Glutamatergic neuron (in vitro differentiated cells): ENCODE measurements at places on chromosomes 2 and 18. TPM values are rescaled to one million over a fixed set of nuclear protein-coding genes. Genes with fewer than 3 reads are reported as not detected.

- no peaks in the 10 kb centered on the region for H3K4me1 ChIP-seq
- H3K27ac ChIP-seq, result no peak overlapping the region
- no peak overlapping the region for H3K4me3 ChIP-seq
- no peaks in the 10 kb centered on the region for H3K36me3 ChIP-seq
These were observed 242.8 kb upstream of the RBMS1 start for GRCh38 chr2:160736148-160737028.

GRCh38 chr18:56035546-56035945 is 447.6 kb upstream of the TCF4 start:
- H3K4me3 ChIP-seq, result no peak overlapping the region
- DNase-seq, result no peak
- H3K27ac ChIP-seq, result no peak overlapping the region
- H3K4me1 ChIP-seq, result peaks cover 26% of the 10 kb centered on the region

DNA sequence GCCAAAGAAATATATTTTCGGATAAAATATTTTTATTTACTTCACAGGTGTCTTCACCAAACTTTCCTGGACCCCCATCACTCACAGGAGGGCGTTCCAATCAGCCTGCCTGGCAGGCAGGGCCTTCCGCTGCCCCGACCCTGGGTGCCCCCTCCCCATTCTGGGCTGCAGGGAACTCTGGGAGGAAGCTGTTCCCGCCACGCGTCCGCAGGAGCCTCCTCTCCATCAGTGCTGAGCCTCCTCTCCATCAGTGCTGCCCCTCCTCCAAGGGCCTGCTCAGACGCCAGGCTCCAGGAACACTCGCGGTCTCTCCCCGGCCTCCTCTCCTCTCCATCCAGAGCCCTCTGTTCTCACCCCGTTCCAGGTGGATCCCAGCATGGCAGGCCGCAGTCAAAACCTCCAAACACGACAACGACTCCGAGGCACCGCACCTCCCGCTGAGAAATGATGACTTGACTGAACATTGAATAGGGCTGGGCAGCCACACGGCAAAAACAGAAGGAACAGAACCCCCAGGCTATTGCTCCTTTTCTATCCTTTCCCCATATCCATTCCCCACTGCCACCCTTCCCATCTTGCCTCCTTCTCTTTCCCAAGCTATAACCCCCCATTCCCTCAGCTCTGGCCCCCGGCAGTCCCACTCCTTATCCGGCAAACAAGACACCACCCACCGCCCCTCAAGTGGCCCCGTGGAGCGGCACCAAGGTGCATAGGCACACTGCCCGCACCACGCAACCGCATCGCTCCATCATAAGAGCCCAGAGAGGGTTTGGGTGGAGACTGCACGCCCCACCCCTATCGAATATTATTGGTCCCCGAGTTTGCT is 268.6 kb upstream of the RAB6C start:
- peaks cover 23% of the 10 kb centered on the region for H3K4me1 ChIP-seq
- H3K4me3 ChIP-seq, result no peak overlapping the region
- peak overlapping the region; percentile 59 for H3K27ac ChIP-seq
- no peak for DNase-seq

The CTNNA2 gene
- 76.2 TPM for total RNA-seq
